ENCODE measurements at places on chromosomes 5 and 9.
A peak's percentile ranks its signal among the peaks of the same experiment; 100 is the strongest.

DNA sequence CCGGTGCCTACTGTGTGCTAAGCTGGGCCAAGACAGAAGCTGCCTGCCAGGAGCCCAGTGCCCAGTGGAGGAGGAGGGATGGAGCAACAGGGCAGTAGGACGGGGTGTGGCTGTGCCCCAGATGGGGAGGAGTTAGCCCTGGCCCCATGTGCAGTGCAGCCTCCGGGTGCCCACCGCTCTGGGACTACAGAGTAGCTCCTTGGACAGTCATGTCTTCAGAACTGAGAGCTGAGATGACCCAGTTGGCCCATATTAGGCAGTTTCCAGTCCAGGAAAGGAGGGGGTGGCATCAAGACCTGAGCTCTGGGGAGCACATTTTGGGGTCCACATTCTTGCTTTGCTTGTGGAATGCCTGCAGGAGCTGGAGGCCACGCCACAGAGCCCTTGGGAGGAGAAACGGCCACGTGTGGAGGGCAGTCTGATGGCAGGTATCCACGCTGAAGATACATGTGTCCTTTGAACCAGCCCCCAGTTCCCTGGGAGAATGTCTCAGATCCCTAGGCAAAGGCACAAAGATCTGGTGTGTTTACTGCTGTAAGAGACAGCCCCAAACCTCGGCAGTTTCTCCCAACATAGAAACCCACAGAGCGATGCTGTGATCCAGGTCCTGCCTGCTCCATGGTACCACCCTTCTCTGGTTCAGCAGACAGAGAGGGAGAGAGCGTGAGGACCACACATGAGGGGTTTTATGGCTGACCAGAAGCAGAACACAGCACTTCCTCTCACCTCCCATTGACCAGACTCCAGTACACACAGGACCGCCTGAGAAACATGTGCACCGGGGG lies 46.8 kb upstream of the FCN1 start:
- no peak for DNase-seq

DNA sequence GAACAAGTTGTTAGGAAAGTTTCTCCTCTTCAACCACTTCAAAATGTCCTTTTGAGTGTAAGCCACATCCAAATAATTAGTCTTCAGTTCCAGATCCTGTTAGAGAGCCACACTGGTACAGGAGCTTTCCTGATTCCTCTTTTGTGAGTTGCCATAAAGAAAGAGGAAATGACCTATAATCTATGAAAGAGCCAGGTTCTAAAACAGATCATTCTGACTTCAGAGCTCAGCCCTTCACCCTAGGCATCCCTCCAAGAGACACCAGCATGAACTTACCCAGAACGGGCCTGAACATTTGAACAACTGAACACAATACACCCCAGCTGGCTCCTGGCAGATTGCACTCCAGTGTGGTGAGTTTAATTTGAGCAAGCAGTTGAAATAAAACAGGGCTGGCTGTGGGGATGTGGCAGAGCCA lies 25.7 kb downstream of the SLC1A1 start:
- no peak for DNase-seq

DNA sequence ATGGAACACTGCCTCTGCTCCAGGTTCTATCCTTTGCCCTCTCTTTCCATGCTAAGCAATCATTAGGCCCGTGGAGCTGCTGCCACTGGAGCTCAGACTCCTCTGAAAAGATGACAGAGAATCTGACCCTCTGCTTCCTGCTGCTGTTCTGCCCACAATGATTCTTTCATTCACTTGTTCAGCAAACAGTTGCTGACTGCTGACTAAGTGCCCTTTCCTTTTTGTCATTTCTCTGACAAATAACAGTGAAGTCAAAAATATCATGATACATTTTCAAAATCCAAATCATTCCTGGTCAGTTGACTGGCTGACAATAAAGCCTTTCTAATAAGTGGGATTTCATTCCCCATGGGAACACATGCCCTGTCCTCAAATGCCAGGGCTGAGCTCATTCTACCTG lies 110.1 kb downstream of the SIL1 start:
- DNase-seq: no peak

- no peak for DNase-seq
Measured at GRCh38 chr5:124438026-124438902, 308.2 kb downstream of the ZNF608 start.

DNA sequence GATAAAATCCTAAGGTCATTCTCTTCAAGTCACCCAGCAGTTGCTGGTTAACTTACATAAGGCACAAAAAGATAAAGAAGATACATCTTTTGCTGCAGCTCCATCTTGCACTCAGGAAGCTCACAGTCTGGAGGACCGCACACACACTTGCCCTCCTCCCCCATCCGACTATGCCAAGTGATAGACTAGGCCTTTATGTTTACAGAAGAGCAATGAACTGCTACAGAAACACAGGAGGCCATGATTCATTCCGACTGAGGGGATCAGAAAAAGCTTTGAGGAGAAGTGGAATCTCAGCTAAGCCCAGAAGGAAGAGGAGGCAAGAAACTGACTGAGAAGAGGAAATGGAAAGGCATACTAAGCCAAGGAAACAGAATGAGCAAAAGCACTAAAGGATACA lies 17.4 kb downstream of the NRG2 start:
- no peak for DNase-seq

- no peak for DNase-seq
Measured at GRCh38 chr9:115171921-115172388, 54.0 kb upstream of the TNC start.

- DNase-seq: no peak
Measured at GRCh38 chr9:125131778-125132177, 11.6 kb downstream of the SCAI start.

DNA sequence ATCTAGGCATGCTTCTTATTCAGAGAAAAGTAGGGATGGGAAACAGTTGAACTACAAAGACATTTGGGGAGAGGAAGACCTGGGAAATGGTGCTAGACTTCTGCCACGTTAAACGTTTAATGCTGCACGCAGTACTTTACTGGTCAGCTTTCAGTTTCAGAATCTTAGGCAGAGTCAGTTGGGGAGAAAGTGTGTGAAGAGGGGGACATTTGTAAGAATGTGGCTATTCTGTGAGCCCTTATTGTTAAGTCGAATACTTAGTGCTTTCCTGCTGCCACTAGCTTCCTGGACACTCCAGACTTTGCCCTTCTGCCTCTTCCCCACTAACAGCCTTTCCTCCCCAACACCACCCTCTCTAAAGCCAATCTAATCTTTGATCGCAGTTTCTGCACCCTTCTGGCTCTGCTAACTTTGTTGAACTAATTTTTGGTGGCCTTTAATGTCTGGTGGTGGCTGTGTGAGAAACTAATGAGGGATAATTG lies 6.1 kb downstream of the CYSTM1 start:
- DNase-seq: no peak

GRCh38 chr9:112793213-112793810 lies 42.8 kb downstream of the SNX30 start:
- DNase-seq: peak; percentile 71

GRCh38 chr9:38393128-38393796 lies 760 bp downstream of the ALDH1B1 start:
- no peak for DNase-seq

DNA sequence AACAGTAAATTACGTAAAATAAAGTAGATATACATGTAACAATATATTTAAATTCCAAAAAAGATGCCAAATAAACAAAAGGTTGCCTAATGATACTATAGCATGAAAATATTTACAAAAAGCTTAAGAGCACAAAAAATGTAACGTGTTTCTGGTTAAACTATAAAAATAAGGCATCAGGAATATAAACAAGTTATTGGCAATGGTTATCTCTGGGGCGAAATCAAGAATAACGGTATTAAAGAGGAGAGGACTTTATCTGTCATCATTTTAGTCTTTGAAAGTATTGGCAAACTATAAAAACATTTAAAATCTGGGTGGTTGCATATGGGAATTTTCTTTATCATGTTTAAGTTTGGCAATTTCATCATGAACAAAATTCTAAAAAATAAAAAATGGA lies 1599.2 kb downstream of the MAT2B start:
- DNase-seq: no peak

- no peak for DNase-seq
Measured at GRCh38 chr5:32984851-32985610, 273.9 kb downstream of the NPR3 start.

GRCh38 chr5:175494264-175495183 lies 16.2 kb downstream of the SFXN1 start:
- no peak for DNase-seq

DNA sequence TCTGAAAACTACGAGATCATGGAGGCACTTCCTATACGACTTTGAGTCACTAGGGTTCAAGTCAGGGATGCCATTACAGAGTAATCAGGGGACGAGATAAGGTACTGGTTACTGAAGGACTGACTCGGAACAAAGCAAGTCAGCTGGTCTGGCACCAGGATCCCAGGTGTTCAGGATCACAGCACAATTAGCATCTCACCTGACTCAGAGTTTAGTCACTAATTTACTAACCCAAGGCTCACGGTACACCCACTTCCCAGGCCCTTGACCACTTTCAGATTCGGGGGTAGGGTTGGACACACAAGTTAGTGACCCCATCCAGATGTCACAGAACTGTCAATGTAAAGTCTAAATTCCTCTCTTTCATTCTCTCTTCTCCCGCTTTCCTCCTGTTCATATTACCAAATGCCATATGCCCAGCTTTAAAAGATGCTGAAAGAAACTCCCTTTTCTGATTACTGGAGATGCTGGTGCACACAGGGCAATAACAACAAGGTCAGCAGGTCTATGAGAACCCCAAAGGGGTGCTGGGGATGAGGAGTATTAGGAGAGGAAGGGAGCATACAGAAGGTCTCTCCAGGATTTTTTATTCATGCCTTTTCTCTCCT lies 657.8 kb downstream of the TLE1 start:
- no peak for DNase-seq

- no peak for DNase-seq
Measured at GRCh38 chr5:435961-436640, 6.9 kb upstream of the EXOC3 start.

- DNase-seq: no peak
Measured at GRCh38 chr9:122379340-122379739, 8.5 kb downstream of the PTGS1 start.

GRCh38 chr9:112621018-112621655 lies 96.8 kb downstream of the INIP start:
- DNase-seq: no peak

GRCh38 chr5:10145923-10146401 lies 103.7 kb downstream of the ATPSCKMT start:
- no peak for DNase-seq

- no peak for DNase-seq
Measured at GRCh38 chr9:110777876-110778215, 109.3 kb downstream of the MUSK start.

GRCh38 chr9:135790356-135790755 lies 88.4 kb downstream of the KCNT1 start:
- DNase-seq: no peak

GRCh38 chr5:136776022-136776927 lies 410.9 kb upstream of the TRPC7 start:
- no peak for DNase-seq

- no peak for DNase-seq
Measured at GRCh38 chr9:113579283-113580040, 115.9 kb downstream of the RGS3 start.

- no peak for DNase-seq
Measured at GRCh38 chr5:139549162-139549894, 11.8 kb upstream of the UBE2D2 start.

GRCh38 chr5:180424094-180424493 lies 70.1 kb upstream of the CNOT6 start:
- no peak for DNase-seq

DNA sequence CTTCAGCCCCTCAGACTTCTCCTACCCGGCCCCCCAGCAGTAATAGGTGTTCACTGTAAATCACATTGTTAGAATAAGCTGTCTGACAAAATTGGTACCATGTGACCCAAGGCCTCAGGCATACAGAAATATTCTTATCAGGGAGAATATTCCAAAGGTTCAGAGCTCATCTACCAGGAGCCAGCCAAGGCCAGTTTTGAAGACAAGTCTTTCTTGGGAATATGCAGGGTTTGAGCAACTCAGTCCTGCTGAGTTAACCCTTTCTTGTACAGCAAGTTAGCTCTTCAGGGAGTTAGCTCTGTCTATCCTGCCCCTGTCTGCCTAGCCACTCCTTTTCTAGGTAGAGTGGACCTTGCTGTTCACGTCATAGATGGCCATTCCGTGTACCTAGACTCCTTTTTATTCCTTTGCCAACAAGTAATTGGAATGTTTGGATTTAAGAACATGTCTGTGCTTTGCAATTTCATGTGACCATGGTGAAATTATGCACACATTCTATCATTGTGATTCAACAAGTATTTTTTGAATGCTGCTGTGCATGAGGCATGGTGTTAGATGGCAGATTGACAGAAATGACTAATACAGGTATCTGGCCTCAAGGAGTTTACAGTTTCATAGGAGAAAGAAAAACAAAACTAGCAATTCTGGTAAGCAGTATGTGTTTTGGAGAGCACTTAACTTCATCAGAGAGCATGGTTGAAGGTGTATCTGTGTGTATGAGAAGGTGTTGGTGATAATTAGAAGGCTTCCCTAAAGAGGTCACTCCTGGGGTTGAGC lies 22.6 kb downstream of the TGFBR1 start:
- no peak for DNase-seq

GRCh38 chr9:113290052-113290607 lies 13.0 kb downstream of the RNF183 start:
- no peak for DNase-seq

DNA sequence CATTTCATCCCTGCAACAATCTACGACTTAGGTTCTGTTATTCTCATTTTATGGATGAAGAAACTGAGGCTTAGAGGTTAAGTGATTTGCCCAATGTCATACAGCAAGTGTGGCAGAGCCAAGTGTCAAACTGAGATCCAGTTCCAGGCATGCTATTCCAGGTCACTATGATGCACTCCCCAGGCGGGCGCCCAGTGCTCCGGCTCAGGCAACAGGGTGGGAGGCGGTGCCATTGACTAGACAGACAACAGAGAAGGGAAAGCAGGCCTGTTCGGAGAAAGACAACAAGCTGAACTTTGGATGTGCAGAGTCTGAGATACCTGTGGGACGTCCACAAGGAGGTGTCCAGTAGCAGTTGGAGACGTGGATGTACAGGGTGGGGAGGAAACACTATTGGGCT lies 10.8 kb upstream of the DDX41 start:
- no peak for DNase-seq

GRCh38 chr9:109328978-109329637 lies 8.2 kb upstream of the EPB41L4B start:
- DNase-seq: no peak

GRCh38 chr5:55554585-55555202 lies 19.9 kb upstream of the PLPP1 start:
- DNase-seq: no peak

GRCh38 chr5:30749971-30750370 lies 443.5 kb upstream of the CDH6 start:
- DNase-seq: no peak

- no peak for DNase-seq
Measured at GRCh38 chr5:127863610-127864395, 160.6 kb downstream of the CCDC192 start.

DNA sequence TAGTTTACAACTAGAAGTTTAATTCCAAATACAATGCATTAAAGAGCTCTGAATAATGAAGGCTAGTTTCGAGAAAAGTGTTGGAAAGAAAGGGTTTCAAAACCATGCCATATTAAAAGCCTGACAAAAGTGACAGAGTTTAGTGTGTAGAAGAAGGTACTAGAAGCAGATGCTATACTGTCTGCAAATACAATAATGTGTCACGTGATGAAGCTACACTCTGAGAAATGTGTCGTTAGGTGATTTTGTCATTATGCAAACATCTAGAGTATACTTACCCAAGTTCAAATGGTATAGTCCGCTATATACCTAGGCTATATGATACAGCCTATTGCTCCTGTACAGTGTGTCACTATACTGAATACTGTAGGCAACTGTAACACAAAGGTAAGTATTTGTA lies 494.1 kb downstream of the TLE1 start:
- no peak for DNase-seq

GRCh38 chr9:93492327-93492726 lies 38.9 kb upstream of the FAM120AOS start:
- no peak for DNase-seq

- DNase-seq: no peak
Measured at GRCh38 chr9:131443648-131444047, 49.8 kb downstream of the PRRC2B start.

All from stimulated activated CD8-positive, alpha-beta memory T cell treated with anti-CD3 and anti-CD28 coated beads, Interleukin-2, amount 100 ng/mL, for 1 hour (primary cell).